ENCODE measurements at places on chromosomes 1 and 21.

DNA sequence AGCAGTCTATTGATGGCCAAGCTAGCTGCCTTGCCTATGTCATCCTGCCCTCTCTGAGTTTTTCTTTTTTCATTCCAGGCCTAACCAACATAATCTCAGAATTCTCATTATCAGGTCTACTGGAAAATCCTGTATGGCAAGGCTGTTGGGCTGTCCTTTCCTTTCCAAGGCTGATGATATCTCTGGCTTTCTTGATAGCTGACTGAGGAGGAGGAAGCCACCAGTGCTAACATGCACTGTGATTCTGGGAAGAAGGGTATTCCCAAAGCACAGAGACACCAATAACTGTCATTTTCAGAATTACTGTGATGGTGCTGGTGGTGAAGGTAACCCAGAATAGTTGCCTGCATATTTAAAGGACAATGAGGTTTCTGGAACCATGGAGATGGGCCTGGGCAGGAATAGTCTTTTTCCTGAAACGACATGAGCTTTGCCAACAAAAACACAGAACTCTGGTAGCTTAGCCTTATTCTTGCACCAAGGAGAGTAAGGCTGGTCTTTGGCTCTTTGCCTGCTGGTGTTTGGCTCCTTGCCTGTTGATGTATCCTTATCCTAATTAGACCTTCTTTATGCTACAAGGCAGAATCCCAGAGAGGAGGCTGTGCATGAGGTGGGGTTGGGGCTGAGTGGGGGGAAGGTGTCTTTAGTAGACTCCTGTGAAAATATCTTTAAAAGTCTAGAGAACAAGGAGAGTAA, 157.4 kb downstream of the TNFSF18 start:
- DNase-seq, result no peak

DNA sequence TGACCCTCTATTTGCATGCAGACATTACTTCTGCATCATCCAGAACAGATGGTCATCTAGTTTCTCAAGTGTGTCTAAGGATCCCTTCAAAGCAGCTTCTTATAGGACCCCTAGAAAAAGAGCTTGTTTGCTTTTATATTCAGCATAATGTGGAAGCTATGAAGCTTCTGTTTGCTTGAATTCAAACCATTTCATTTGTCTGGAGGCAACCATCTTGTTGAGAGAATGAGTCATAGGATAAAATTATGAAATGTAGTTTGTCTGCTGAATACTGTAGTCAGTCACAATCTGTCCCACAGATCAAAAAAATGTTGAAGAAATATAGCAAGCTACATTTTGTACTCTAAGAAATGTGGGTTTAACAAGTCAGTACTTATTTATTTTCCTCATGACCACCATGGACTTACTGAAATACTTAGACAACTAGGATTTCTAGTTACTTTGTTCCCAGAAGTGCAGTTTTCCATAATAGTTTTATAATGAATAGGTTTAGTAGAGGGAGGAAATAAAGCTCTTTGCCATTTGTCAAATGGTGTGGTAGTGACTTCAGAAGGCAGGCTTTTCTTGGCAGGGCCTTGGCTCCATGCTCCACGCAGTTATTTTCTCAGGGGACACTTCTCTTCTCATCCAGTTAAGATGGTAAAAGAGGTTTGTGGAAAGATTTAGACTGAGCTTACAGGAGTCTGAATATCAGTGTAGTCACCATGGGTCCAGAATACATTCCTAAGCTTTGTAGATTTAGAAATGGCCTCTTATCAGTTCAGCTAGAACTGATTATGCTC, 74.8 kb upstream of the DEPDC1 start:
- no peak for DNase-seq

GRCh38 chr1:16391411-16391810, 24.4 kb downstream of the SZRD1 start:
- DNase-seq, result no peak

DNA sequence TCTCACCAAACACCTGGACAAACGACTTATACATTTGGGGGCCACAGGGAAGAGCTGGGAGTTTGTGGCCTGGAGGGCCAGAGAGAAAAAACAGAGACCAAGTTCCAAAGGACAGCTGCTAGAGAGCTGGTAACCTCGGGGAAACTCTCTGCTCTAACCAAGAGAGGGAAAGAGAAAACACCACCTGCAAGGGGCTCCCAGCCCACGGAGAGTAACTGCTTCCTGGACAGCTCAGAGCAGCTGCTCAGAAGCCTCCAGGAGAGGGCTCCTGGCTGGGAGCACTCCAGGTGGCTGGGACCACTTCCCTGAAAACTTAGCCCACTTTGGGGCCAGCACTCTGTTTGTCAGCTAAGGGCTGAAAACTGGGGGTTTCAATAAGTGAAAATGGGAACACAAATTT, 154.8 kb upstream of the GRIK3 start:
- DNase-seq, result no peak

DNA sequence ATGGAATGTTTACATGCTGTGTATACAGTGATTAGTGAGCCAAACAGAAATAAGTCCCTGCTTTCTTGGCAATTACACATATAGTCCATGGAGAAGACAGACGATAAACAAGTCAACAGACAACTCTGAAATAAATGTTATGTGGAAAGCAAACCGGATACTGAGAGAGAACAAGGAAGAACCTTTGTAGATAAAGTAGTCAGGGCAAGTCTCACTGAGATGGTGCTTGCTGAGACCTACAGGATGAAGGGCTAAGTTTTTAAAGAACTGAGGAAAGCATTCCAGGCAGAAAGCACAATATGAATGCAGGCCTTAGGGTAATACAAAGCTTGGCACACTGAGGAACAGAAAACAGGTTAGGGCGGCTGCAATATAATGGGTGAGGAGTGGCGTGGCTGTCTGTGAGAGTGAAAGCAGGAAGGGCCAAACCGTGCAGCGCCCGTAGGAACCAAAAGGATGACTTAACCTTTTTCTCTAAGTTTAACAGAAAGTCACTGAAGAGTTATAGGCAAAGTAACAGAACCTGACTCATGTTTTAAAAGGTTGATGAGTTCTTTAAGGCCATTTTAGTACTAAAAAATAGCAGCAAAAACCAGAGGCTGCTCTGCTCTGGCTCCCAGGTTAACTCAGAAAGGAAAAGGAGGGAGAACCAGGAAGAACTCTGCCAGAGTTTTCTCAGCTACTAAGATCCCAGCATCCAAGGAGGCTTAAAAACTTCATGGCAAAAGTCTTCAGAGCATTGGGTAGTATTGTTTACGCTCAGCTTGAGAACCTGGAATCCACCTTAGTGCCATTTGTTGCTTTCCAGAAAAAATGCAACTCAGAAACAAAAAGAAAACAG, 8.7 kb upstream of the TTF2 start:
- DNase-seq, result peak; percentile 23

- no peak for DNase-seq
These were observed 58.7 kb downstream of the ACP6 start for GRCh38 chr1:147611586-147611985.

DNA sequence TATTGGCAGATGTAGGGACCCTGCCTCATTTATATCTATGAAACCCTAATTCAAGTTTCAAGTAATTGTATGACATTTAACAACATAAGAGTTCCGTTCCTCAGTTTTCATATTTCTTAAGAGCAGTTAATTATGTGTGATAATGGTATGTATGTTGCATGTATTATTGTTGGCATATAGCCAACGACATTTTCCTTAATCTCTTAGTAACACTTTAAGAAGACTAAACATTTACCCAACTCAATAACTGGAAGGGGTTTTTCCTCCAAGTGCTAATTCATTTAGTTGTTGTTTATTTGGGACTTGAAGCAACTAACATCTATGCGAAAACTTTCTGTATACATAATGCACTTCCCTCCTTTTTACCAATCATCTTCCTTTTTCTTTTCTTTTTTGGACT, 1.5 kb upstream of the RALGPS2 start:
- no peak for DNase-seq

DNA sequence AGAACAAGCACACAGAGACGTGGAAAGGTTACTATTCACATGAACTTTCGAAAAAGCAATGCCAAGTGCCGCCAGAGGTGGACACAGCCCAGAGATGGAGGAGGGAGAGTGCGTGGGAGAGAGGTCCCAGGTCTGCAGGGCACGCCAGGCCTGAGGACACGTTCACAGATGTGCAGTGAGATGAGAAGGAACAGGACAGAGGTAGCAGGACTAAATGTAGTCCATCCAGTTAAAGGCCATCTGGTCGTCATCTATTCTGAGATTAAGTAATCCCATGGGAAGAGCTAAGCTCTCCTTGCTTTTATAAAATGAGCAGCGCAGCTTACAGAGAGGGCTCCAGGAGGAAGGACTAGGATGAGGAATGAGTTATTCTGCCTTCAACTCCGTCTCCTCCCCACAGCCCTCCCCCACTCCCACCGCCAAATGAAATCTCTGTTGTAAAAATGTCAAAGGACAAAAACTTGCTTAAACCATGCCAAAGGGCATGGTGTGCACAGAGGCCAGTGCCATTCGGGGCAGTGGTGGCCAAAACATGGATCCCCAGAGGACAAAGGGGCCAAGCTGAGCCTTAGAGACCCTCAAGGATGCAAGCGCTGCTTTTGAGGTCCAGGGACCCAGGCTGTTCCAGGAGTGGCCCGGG, 85.4 kb upstream of the SLC25A33 start:
- no peak for DNase-seq

- no peak for DNase-seq
These were observed 4.1 kb downstream of the FLVCR1 start for GRCh38 chr1:212862111-212862690.

- no peak for DNase-seq
These were observed 21.8 kb downstream of the C1orf21 start for GRCh38 chr1:184408580-184408979.

- DNase-seq, result no peak
These were observed 74.2 kb upstream of the RGS4 start for GRCh38 chr1:162994921-162995320.

GRCh38 chr1:156705321-156705917, at the start of gene CRABP2:
TSS of gene CRABP2 (minus strand) at chr1:156705583. CDS start at chr1:156705446, 137 bp downstream.
- DNase-seq, result peak; percentile 31

DNA sequence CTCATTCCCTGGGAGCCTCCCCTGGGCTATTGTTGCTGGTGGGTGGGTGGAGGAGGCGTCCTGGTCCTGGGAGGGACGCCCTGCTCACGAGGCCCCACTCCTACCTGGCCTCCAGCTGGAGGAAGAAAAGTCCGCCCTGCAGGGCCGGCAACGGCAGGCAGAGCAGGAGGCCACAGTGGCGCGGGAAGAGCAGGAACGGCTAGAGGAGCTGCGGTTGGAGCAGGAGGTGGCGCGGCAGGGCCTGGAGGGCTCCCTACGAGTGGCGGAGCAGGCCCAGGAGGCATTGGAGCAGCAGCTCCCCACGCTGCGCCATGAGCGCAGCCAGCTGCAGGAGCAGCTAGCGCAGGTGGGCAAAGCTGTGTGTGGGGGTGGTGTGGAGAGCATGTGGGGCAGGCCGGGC, 24.9 kb downstream of the CROCC start:
- no peak for DNase-seq

DNA sequence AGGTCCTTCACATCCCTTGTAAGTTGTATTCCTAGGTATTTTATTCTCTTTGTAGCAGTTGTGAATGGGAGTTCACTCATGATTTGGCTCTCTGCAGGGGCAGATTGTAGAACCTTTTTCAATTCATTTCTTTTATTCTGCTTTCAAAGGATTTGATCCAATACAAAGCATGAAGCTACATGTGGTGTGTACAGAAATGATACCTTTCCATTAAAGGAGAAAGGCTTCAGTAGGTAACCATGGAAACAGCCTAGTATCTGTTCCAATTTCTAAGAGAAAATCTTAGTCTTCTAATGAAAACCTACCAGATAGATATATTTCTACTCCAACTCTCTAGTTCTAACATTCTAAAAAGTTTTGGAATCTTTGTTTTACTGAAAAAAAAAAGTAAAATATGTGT, 105.0 kb downstream of the SYT14 start:
- DNase-seq, result no peak

GRCh38 chr1:208058267-208058666, 147.3 kb upstream of the CD34 start:
- no peak for DNase-seq

- no peak for DNase-seq
These were observed 125.6 kb downstream of the SMYD3 start for GRCh38 chr1:246381452-246381851.

- no peak for DNase-seq
These were observed 144.5 kb downstream of the TM2D1 start for GRCh38 chr1:61580417-61580816.

DNA sequence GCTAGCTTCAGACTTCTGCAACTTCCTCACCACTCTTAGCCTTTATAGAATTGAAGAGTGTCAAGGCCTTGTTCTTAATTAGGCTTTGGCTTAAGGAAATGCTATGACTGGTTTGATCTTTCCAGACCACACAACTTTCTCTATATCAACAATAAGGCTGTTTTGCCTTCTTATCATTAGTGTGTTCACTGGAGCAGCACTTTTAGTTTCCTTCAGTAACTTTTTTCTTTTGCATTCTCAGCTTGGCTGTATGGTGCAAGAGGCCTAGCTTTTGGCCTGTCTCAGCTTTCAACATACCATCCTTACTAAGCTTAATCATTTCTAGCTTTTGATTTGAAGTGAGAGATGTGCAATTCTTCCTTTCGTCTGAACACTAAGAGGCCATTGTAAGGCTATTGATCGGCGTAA, 8.6 kb downstream of the PRKACB start:
- no peak for DNase-seq

DNA sequence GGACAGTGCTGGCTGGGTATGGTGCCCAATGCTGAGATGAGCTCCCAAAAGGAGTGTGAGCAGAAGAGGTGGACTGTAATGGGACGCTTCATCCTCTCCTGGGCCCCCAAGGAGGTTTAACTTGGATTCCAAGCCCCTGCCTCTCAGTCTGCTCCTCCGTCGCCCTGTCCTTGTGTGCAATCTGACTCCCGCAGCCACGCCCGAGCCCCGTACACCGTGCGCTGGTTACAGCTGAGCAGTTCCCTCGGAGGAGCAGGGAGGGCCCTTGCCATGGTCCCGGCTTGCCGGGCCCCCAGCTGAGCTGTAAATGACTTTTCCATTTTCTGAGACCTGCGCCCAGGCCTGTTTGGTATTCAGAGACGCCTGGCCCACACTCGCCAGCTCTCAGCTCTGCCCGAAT, 53.7 kb downstream of the PAX7 start:
- no peak for DNase-seq

DNA sequence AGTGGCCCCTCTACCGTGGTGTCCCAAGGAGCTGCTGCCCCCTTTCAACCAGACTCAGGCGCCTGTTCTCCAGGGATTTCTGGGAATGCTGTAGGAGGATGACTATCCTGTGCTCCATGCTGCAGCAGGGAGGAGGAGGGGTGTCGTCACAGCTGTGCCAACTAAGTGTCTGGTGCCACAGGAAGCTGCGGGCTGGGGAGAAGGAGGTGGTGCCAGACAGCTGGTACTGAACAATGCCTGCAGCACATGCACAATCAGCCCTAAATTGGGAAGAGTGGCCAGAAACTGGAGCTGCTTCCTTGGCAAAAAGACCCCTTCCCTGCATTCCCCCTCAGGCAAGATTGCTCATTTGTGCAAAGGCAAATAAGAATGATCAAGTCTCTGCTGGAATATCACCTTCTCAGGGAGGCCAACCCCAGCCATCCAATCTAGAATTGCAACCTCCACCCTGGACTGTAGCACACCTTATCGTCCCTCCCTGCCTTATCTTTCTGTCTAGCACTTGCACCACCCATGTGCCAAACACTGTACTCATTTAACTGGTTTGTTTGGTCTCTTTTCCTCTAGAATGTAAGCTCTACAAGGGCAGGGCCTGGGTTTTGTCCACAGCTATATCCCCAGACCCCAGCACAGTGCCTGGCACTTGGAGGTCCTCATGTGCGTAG, 33.3 kb downstream of the LAMB3 start:
- no peak for DNase-seq
